ENCODE measurements at places on chromosomes 7 and 10.

- no peak for DNase-seq
Measured at GRCh38 chr10:22704471-22704911, 9.9 kb downstream of the PIP4K2A start.

GRCh38 chr7:74083928-74084721 is 521 bp downstream of the LIMK1 start:
- DNase-seq, result no peak

DNA sequence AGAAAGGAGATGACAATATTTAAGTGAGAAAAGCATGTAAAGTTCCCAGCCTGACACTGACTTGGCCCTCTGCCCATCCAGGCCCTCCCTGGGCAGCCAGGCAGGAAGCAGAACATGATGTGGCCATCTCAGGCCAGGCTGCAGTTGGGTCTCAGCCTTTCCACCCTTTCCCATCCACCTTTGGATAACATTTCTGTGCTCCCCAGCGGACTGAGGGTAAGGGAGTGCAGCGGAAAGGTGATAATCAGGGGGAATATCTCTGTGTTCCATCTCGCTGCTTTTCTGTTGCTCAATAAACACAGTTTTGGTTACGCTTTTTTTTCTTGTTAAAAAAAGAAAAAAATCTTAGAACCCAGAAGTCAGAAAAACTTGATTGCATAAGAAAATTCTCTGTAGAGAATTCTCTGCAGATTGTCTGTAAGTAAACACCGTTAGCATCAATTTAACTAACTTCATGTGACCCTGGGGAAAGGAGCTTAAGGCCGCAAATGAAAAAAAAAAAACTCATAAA is 37.2 kb upstream of the TARP start:
- no peak for DNase-seq

- DNase-seq, result no peak
Measured at GRCh38 chr10:130817046-130817624, 494.4 kb downstream of the TCERG1L start.

GRCh38 chr7:17786314-17786852 is 153.9 kb downstream of the SNX13 start:
- DNase-seq, result no peak

DNA sequence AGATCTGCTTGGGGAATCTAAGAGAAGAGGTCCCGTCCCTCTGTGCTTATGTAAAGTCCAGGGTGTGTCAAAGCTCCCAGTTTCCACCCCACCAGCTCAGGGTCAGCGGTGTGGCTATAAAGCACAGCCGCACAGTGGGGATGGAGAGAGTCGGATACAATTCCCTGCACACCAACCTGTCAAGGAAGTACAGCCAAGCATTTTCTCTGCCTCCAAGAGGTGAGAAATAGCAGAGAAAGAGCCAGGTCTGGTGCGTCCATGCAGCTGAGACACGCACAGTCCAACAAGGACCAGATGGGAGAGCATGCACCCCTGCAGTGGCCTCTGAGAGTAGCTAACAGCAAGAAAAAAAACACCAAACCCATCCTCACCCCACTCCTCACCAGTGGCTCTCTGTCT is 61.3 kb upstream of the WAC start:
- DNase-seq, result no peak

- DNase-seq, result no peak
Measured at GRCh38 chr7:158068853-158069252, 518.8 kb downstream of the PTPRN2 start.

DNA sequence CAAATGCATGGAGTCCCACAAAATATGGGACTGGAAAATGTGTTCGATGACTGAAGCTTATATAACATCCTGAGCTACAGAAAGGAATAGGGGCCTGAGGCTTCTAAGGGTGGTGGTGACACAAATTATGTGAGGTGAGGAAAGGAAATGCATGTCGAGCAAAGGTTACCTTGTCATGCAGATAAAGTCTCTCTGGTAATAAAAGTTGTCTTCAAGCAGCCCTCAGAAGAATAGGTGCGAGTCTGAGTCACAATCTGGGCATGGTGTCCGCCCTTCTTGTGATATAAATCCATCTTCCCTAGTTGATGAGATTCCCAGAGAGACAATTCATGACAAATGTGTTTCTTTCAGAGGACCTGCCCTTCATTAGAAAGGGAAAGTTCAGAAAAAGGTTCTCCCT is 985.2 kb upstream of the C7orf33 start:
- DNase-seq, result no peak

- no peak for DNase-seq
Measured at GRCh38 chr7:71470830-71471229, 338.9 kb downstream of the GALNT17 start.

DNA sequence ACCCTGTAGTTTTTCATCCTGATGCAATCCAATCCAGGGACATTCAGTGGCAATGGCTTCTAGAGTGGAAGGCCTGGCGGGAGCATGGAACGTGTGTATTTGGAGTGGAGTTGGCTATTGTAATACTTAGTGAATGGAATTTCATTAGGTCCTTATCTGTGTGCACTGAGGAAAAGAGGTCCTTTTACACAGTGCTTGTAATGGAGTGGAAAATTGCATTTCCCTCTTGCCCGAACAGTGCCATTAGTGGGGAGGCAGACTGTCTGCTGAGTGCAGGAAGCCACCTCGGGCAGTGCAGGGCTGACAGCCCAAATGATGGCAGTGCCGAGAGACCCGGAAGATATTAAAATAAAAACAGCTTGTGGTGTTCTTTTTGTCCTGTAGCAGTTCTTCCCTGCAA is 786.6 kb downstream of the LRMDA start:
- DNase-seq, result no peak

GRCh38 chr10:92750791-92751533 is 61.2 kb downstream of the HHEX start:
- DNase-seq, result no peak

DNA sequence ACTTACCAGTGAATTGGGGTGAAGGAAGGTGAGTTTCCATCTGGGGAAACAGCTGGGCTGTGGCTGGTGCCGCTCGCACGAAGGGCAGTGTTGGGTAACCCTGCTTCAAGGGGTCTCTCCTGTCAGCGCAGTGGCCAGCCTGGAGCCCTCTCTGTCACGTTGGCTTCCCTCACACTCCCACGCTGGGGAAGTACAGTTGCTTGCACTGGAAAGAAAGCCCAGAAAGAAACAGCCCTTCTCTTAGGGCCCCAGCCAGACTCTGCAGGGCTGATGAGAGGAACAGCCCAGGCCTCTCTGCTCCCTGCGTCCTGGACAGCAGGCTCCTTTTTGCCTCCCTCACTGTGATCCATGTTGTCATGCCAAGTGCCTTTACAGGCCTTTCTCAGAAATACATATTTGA is 40.3 kb upstream of the TRIM8 start:
- no peak for DNase-seq

GRCh38 chr10:67763499-67764011 is 67.6 kb upstream of the CTNNA3 start:
- DNase-seq, result peak; percentile 57

- DNase-seq, result no peak
Measured at GRCh38 chr10:123462756-123463155, 203.4 kb upstream of the GPR26 start.

DNA sequence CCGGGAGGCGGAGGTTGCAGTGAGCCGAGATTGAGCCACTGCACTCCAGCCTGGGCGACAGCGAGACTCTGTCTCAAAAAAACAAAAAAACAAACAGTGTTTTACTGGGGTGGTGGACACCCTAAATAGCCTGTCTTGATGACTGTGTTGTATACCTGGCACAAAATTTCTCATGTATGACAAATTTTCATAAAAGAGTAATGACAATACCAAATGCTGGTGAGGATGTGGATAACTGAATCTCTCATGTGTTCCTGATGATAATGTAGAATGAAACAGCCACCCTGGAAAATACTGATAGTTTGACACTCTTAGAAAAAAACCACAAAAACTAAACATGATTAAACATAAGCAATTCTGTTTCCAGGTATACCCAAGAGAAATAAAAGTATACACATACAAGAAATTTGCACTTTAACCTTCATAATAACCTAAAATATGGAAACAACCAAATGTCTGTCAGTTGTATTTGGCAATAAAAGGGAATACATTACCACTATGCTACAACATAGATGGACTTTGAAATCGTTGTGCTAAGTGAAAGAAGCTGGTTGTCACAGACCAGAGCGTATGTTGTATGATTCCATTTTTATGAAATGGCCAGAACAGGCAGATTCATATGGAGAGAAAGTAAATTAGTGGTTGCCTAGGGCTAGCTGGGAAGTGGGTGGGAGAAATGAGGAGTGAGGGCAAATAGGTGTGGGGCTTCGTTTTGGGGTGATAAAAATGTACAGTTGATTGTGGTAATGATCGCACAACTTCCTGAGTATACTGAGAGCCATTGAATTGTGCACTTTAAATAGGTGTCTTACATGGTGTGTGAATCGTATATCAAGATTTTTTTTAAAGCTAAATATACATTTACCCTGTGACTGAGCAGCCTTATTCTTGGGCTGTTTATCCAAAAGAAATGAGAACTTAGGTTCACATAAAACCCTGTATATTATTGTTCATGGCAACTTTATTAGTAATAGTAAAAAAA is 12.5 kb downstream of the WDR37 start:
- DNase-seq, result no peak

DNA sequence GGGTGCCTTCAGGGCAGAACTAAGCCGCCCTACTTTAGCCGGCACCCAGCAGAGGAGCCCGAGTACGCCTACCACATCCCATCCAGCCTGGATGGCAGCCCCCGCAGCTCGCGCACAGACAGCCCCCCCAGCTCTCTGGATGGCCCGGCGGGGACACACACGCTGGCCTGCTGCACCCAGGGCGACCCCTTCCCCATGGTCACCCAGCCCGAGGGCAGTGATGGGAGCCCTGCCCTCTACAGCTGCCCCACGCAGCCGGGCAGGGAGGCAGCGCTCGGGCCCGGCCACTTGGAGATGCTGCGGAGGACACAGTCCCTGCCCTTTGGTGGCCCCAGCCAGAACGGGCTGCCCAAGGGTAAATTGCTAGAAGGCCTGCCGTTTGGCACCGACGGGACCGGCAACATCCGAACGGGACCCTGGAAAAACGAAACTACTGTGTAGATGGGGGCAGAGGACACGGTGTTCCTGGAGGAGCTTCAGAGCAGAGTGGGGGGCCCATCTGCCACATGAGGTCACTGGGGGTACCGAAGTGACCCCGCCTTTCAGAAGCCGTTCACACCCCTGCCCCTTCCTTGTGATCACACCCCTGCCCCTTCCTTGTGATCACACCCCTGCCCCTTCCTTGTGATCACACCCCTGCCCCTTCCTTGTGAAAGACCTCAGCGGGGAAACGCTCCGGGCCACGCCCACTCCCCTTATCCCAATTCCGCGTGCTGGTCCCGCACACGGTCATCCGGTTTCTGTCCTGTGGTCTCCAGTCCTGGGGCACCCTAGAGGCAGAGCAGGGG is 30.8 kb upstream of the KNDC1 start:
- DNase-seq, result no peak

GRCh38 chr7:36787933-36788378 is 63.7 kb upstream of the AOAH start:
- DNase-seq, result no peak

- no peak for DNase-seq
Measured at GRCh38 chr7:125033506-125033905, 103.9 kb upstream of the POT1 start.

DNA sequence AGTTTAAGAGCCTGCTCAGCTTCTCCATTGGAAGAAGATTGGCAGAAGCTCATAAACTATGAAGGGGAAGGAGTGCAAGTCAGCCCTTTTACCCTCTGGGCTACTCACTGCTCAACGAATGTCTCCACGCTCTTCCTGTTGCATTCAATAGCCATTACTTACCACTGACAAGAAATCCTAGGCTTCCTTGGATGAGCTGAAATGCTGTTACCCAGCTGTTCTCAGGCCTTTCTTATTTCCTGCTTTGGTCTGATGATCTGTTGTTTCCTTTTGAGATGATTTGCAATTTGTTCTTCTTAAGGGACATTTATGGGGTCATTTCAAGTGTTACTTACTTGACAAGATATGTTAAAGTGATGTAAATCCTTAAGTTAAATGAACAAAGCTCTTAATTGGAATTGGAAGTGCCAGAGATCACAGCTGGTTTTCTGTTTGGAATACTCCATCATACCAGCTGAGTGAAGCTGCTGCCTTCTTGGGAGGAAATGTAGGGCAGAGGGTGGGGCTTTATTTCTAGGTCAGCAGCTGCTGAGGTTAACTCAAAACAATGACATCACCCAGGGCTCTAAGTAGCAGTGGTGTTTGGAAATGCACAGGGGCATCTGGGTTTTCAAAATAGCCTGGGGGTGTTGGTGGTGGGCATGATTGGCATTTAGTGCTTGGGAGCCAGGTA is 170.0 kb downstream of the PRKCQ start:
- no peak for DNase-seq

GRCh38 chr10:78571286-78571685 is 497.5 kb upstream of the ZMIZ1 start:
- DNase-seq, result no peak

DNA sequence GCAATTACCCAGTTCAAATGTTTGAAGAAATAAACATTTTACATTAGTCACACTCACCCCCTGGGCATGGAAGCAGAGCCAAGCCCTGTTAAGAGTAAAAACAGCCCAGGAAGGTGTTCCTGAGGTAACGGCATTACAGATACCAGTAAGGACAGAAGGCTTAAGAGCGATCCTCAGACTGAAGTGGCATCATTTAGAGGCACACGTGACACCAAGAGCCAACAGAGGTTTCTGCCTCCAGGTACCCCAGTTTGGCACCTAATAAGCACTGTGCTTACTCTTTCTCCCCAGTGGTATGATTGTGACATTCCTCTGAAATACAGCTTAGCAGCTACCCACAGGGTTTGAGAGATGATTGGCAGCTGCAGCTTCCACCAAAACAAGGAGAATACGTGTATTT is 17.2 kb downstream of the MMS19 start:
- DNase-seq, result no peak

DNA sequence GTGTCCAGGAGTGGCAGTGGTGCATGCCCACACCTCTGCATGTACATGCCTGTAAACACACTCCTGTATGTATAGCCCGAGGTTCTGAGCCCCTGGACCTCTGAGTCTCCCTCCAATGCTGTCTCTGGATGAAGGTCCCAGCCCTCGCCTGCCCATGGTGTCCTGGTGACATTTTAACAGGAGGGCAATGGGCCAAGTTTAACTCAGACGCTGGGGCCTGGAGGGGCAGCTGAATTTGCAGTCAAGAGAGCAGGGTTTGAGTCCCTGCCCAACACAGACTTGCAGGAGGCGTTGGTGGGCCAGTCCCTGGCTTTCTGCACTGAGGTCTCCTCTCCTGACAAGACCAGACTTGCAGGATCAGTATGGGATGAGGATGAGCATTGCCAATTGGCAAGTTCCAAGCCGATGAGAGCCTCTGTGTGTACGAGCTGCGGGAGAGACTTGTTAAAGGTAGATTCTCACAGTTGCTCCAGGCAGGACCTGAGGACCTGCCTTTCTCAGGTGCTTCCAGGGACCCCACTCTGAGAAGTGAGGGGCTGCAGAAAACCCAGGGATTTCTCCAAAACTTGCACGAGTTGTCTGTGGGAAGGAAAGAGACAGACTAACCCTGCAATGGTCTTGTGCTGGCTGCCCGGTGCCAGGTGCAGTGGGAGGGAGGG is 141.9 kb downstream of the ELFN1 start:
- DNase-seq, result no peak
